Activated T-helper 1 cell treated with Interleukin-2 at 50 U/mL for 16 hours (primary cell): ENCODE measurements at places on chromosomes 5 and 9.

DNA sequence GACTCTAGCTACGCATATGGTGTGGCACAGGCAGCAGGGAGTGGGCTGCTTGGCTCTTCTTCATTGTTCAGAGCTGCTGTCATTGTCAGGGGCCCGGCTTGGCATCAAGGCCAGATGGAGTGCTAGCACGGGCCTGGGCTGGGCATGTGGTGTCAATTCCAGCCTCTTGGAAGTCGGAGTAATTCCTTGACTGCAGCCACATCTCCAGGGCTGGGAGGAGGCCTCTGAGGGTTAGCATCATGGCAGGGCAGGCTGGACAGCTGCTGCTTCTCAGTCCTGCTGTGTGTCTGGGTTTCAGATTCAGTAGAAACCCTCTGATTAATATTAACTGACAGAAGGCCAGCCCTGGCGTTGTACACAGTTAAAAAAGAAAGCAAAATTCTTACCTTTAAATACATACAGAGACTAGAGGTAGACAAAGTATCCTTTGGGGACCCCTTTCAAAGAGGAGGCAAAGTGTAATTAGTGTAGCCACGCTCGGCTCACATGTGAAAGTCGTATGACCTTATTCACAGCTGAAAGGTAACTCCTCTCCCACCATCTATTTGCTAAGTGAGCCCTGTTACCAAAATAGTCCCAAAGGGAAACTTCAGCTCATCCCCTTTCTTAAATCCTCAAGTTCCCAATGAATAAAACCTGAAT is 126.4 kb downstream of the DOCK2 start:
- DNase-seq, result no peak

- DNase-seq, result no peak
Measured at GRCh38 chr5:34806532-34806931, 32.4 kb upstream of the TTC23L start.

GRCh38 chr5:68490406-68490805 is 274.9 kb downstream of the PIK3R1 start:
- DNase-seq, result no peak

DNA sequence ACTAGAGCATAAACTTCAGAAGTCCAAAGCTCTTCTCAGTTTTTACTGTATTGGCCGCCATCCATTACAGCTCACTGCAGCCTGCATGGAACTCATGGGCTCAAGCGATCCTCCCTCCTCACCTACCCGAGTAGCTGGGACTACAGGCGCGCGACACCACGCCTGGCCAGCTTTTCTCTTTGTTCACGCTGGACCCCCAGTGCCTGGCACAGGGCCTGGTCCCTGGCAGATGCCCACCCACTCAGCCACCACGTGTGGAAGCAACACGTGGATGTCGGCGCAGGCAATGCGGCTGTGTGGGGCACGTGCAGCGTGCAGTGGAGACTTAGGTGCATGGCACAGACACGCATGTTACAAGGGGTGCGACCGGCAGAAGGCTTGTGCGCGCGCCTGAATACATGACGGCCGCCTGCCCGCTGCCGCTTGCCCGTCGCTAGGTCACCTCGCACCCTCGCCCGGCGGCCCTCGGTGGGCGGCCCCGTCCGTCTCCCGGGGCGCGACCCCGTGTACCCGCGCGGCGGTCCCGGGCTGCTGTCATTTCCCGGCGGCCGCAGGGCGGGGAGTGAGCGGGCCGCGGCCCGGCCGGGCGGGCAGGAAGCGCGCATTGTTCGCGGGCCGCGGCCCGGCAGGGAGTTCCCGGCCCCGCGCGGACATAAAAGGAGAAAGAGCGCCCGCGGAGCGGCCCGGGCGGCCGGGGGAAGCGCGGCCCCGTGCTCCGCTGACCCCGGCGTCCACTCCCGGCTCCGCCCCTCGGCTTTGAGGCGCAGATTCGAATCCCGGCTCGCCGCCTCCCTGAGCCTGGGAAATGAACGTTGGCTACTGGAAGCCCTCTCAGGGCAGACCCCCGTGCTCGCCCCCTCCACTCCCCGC is 24.1 kb upstream of the PTGS1 start:
- no peak for DNase-seq

DNA sequence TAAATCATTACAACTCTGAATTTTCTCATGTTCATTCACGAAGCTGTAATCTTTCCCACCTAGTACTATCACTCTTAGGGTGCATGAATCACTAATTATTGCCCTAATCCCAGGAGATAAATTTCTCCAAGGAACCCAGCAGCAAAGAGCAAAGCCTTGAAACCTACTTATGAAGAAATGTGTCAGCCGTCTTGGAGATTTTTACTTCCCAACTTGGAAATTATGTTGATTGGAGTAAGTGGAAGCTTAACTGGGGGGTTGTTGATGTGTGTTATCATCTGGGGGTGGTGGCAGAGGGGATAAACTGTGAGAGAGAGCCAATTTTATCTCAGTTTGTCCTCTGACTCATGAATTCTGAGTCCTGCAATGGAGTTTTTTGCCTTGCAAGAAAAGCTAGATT is 440.5 kb upstream of the WWC1 start:
- no peak for DNase-seq

DNA sequence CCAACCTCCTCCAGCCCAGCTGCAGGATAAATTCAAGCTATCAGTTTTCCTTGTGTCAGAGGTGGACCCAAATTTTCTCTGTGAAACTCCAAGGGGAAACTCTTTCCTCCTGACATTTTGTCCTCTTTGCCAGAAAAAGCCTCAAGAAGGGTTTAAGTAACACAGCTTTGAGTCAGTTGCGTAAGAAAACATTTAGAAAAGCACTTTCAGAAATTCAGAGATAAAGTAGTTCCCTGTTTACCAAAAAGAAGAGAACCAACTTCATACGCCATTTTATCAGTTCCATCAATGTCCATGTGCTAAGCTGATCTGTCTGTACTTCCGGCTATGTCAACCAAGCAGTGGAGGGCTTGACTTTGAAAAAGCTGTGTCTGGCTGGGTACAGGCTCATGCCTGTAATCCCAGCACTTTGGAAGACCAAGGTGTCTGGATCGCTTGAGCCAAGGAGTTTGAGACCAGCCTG is 19.9 kb upstream of the SUSD1 start:
- DNase-seq, result no peak

- DNase-seq, result no peak
Measured at GRCh38 chr5:179893958-179894895, 13.5 kb downstream of the TBC1D9B start.

- DNase-seq, result no peak
Measured at GRCh38 chr5:151469386-151469785, 22.0 kb downstream of the SLC36A1 start.

- no peak for DNase-seq
Measured at GRCh38 chr5:74167930-74168315, 472.6 kb downstream of the ENC1 start.

GRCh38 chr9:8429768-8430167 is 630.2 kb upstream of the DMAC1 start:
- no peak for DNase-seq

DNA sequence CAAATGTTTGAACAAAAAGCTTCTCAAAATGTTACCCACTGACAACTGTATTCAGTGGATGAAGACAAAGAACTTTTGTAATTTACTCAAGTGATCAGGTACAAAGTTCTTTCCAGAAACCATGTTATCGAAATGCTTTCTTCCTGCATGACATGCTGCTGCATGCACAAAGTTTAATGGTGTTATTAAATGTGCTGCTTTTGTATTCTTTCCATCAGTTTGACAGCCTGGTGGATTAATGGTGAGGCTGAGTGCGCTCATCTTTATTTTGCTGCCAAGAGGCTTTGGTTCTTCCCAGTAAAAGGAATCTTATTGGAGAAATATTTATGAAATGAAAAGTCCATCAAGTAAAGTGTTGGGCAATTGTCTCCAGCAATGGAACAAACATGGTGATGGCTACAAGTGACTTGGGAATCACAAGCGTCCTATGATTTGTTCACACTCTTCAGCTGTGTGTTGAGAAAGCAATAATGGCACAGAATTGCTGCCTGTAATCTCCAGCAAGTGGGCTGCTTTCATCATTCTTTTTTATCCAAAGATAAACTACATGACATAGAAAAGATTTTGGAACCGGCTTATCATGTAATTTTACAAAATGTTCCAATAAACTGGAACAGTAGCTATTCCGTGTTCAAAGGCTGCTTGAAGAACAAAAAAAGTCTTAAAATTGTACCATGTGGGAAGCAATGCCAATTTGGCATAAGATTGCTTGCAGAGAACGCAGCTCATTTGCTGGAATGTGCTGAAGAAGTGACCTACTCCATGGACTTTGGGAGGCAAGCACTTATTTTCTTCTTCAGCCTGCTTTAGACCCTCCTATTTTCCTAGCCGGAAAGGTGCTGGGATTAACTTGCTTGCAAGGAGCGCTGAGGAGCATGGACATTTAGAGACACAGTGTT is 153.1 kb downstream of the HSD17B3 start:
- DNase-seq, result no peak

DNA sequence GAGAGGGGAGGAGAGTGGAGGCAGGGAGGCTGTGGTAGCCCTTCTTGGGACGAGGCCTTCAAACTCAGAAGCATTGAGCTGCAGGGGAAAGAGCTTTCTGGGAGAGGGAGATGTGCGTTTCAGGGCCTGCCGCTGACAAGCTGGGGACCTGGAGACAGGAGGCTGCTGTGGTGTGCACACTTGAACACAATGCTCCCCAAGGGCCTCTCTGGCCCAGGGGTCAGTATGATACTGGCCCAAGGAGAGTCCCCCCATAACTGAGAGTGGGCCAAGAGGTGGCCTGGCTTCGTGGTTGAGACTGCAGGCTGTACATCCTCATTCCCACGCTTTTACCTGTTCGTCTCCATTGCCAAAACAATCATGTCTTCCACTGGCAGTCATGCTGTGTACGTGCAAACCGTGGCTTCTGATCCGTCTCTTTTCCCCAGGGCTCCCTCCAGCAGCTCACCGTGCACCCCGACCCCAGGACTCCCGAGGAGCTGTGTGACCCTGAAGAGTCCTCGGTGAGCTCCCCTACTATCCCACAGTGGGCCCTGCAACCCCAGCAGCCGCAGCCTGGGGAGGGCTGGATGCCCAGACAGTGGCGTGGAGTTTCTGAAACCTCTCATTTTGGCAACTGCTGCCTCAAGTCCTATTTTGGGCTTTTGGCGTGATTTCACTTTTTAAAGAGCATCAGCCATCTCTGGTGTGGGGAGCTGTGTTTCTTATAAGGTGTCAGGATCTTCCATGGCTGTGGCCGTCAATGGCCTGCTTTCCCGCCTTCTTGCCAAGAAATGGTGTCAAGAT is 43.4 kb downstream of the COL15A1 start:
- no peak for DNase-seq

DNA sequence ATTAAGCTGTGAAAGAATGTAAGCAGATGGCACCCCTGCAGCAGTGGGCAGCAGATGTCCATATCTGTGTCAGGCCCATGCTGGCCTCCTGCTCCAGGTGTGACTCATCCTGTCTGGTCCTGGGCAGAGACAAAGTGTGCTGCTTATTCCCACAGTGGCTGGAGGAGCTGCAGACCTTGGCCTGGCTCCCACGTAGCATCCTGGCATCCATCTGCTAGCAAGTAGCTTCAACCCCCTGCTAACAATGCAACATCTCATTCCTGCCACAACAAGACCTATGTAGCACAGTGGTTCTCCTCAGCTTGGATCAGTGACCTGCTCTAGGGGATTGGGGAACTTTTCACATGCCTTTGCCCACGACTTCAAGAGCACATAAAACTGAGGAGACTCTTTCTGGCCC is 126.4 kb upstream of the SLC12A2 start:
- DNase-seq, result no peak

GRCh38 chr9:7901621-7902020 is 102.0 kb upstream of the DMAC1 start:
- no peak for DNase-seq

DNA sequence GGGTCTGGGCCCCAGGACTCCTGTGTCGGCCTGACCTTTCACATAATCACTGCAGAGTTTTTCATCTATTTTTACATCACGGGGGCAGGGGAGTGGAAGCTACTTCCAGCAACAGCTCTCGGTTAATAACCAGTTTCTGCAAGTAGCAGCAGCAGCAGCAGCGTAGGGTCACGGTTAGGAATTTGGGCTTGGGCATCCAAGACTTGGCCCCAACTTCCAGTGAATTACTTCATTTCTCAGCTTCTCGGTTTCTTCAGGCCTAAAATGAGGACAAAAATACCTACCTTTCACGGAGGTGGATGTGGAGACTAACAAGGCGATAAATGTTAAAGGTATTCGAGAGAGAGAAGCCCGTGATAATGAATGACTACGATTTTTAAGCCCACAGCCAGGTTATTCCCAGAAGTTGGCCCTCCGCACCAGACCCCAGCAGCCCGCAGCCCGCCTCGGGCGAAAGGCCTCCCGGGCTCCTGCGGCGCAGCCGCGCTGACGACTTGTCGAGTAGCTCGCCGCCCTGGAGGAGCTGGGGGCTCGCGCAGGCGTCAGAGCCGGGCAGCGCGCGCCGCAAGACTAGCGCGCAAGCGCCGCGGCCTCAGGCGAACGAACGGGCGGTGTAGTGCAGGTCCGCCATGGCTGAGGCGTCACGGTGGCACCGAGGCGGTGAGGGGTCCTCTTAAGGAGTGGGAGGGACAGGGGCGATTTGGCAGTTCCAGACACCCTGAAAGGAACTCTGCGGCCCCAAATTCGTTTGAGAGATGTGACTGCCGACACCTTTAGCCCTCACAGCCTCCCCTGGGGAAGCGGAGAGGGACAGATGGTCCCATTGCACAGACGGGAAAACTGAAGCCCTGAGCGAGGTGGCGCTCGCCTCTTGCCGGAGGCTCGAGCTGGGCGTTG is at the start of gene PKD2L2:
Gene PKD2L2, plus strand, starts transcription at position 595 of the 897 bp plus-strand sequence. Its CDS starts 35 bp downstream, at position 630.
- peak; percentile 67 for DNase-seq

DNA sequence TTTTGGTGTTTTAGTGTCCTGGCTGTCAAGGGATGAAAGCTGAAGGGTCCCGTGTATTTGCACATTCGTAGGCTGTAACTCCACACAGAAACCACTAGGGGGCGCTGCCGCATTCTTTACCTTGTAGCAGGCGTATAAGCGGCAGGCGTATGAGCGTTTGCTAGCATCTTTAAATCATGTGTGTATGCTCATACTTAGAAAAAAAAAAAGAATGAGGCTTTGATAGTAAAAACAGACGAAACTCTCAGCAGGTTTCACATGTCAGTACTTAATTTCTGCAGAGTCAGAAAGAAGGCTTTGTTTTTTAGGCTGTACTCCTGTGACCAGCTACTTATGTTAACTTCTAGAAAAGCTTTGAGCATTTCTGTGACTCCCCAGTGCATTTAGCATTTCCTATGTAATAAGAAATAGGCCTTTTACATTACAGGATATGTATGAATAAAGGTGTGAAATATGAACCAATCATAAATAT is 218.8 kb upstream of the ADAMTSL1 start:
- DNase-seq, result peak; percentile 46

DNA sequence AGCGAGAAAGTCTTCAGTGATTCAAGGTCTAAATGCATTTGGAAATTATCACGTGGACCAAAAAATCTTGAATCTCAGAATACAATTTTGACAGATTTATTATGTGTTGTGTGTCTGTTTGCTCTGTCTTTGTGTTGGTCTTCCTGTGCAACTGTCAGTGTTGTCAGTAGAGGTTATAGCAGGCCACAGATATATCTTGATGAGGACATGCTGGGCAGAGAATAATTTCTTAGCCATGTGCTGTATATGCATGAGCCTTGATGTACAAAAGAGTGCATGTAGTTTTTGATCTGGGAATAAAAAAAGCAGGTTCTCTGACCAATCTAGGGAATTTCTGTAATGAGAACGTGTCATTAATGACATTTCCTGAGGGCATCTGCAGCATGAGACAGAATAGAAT is 57.6 kb downstream of the ZSWIM6 start:
- no peak for DNase-seq
